ENCODE measurements at places on chromosomes 12 and 14.
A peak's percentile ranks its signal among the peaks of the same experiment; 100 is the strongest.

- DNase-seq, result no peak
Measured at GRCh38 chr12:32309811-32310736, 89.3 kb upstream of the FGD4 start.

GRCh38 chr12:65935906-65936901 lies 111.9 kb downstream of the HMGA2 start:
- DNase-seq, result peak; percentile 66

GRCh38 chr14:20477211-20477876 lies 8.1 kb downstream of the PNP start:
- DNase-seq, result no peak

- no peak for DNase-seq
Measured at GRCh38 chr12:4269279-4269991, 4.1 kb upstream of the CCND2 start.

GRCh38 chr12:109557200-109557599 lies 16.1 kb downstream of the MMAB start:
- no peak for DNase-seq

GRCh38 chr12:105457026-105457425 lies 126.5 kb downstream of the C12orf75 start:
- no peak for DNase-seq

- peak; percentile 19 for DNase-seq
Measured at GRCh38 chr12:121872546-121873215, 14.0 kb upstream of the HPD start.

- DNase-seq, result no peak
Measured at GRCh38 chr14:103558071-103558882, 4.2 kb downstream of the BAG5 start.

DNA sequence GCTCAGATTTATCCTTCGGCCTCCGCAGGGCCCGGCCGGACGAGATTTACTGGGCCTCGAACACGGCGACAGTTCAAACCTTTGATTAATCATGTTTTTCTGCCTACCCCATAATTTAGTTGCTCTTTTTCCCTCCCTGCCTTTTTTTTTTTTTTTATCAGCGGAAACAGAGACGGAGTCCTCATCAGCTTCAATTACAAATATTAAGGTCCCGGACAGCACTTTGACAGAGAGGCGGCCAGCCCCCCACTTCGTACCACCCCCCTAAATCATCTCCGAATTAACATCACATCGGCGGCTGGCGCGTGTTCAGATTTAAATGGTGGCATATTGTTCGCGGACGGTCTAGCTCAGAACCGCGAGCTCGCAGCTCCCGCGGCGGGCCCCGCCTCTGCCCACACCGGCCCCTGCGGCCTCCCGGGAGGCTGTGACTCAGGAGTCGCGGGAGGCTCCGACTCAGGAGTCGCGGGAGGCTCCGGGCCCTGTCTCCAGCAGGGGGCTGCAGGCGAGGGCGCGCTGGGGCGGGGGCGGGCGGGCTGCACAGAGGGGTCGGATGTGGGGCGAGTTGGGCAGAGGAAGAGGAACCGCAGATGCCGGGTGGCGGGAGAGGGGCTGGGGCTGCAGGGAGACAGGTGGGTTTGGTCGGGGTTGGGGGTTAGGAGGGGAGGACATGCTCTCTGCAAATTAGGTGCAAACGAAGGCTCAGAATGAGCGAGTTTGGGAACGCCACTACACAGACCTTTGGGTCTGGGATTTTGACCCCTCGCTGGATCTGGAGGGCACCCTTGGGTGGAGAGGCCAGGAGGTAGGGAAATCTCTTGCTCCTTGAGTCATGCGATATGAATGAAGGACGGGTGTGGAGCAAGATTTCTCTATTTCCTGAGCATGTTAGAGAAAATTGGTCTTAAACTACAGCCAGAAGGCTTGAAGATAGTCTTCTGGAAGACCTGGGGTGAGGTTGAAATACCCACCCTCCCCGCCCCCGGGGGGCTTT lies 19.6 kb upstream of the ATP5MC2 start:
- no peak for DNase-seq

DNA sequence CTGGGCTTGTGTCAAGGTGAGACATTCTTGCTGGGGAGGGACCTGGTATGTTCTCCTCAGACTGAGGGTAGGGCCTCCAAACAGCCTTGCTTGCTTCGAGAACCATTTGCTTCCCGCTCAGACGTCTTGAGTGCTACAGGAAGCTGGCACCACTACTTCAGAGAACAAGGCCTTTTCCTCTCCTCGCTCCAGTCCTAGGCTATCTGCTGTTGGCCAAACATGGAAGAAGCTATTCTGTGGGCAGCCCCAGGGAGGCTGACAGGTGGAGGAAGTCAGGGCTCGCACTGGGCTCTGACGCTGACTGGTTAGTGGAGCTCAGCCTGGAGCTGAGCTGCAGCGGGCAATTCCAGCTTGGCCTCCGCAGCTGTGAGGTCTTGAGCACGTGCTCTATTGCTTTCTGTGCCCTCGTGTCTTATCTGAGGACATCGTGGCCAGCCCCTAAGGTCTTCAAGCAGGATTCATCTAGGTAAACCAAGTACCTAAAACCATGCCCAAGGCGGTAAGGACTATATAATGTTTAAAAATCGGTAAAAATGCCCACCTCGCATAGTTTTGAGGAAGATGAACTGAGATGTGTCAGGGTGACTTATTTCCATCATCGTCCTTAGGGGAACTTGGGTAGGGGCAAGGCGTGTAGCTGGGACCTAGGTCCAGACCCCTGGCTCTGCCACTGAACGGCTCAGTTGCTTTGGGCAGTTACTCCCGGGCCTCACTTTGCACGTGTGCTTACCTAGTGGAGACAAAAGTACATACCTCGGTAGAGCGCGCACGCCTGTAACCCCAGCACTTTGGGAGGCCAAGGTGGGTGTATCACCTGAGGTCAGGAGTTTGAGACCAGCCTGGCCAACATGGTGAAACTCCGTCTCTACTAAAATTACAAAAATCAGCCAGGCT lies 4.3 kb downstream of the GAPDH start:
- peak; percentile 22 for DNase-seq

DNA sequence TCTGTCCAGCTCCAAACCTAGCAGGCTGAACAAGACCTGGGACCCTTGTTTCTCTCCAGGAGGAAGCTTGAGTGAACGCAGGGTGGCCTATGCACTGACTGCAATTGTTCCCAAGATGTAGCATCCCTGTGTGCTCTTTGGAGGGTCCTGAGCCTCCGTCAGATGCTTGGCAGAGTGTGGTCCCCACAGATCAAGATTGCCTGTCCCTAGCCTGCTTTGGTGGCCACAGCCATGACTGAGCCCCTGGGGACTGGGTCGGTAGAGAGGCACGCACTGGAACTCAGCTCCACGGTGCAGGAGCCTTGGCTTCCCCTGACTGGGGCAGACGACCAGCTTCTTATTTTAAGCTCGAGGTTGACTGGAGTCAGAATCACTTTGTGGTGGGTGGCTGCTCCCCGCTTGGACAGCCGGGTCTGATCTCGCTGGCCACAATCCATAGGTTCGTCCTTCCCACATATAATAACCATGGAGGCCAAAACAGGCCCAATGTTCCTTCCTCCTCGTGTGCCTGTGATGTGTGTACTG lies 97.8 kb downstream of the LGMN start:
- DNase-seq, result no peak
